Cardiac fibroblast (primary cell): ENCODE measurements at places on chromosomes 6 and 20.

DNA sequence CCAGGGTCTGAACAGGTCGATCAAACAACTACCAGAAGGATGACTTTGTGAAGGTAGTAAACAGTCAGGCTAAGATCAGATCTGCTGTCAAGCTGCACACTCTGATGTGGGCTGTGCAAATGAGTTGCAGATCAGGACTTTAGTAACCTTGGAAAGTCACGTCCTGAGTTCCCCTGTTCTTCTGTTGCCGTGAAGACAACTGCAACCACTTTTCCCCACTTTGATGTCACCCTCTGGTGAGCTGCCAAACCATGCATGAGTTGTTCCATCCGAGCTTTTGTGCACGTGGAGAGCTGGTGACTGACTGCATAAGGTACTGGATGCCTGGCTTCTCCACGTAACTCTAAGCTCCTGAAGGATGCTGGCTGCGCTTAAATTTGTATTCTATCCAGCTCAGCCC lies 111.0 kb downstream of the CD83 start:
- DNase-seq: peak; percentile 62

- DNase-seq: no peak
Measured at GRCh38 chr6:113205553-113205952, 651.6 kb upstream of the MARCKS start.

- no peak for DNase-seq
Measured at GRCh38 chr6:157717340-157717748, 105.7 kb upstream of the SNX9 start.

DNA sequence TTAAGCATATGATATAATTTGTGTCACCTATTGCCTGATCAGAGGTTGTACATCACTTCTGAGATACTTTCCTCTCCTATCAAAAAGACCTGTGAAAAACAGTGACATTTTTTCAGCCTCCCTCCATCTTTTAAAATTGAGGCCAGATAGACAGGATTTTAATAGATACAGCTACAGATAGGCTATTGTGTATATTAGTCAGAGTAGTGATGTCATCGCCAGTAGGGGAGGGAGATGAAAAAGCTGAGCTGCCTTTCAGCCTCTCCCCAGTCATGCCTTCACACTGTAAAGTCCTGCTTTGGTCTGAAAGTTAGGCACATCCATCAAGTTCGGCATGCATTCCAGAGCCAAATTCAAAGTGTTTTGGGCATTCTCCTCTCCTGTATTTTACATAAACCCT lies 7.9 kb upstream of the PABPC1L start:
- DNase-seq: no peak

- peak; percentile 46 for DNase-seq
Measured at GRCh38 chr6:163814494-163815364, 400.2 kb downstream of the QKI start.

DNA sequence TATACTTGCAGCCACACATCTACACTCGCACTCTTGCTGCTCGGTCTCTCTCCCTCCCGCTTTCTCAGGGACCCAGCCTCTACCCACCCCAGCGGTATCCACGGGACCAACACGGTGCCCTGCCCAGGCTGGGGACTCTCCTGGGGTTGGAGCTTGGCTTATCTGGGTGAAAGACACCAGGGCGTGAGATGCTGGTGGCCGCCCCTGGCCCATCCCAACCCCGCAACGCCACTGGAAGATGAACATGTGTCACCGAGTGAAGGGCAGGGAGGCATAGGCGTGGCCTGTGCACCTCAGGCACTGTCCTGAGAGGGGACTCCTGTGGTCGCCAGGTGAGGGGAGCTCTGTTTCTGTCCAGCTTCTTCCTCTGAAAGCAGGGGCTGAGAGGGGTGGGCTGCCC lies 47.4 kb downstream of the NINL start:
- DNase-seq: no peak

- peak; percentile 59 for DNase-seq
Measured at GRCh38 chr6:105179244-105180065, at the start of gene POPDC3. POPDC3 (minus strand) TSS chr6:105180014; CDS start chr6:105161909, 18,105 bp downstream.

GRCh38 chr20:48284837-48285236 lies 499.6 kb upstream of the SULF2 start:
- DNase-seq: peak; percentile 33

- DNase-seq: no peak
Measured at GRCh38 chr6:423799-424345, 32.3 kb downstream of the IRF4 start.

DNA sequence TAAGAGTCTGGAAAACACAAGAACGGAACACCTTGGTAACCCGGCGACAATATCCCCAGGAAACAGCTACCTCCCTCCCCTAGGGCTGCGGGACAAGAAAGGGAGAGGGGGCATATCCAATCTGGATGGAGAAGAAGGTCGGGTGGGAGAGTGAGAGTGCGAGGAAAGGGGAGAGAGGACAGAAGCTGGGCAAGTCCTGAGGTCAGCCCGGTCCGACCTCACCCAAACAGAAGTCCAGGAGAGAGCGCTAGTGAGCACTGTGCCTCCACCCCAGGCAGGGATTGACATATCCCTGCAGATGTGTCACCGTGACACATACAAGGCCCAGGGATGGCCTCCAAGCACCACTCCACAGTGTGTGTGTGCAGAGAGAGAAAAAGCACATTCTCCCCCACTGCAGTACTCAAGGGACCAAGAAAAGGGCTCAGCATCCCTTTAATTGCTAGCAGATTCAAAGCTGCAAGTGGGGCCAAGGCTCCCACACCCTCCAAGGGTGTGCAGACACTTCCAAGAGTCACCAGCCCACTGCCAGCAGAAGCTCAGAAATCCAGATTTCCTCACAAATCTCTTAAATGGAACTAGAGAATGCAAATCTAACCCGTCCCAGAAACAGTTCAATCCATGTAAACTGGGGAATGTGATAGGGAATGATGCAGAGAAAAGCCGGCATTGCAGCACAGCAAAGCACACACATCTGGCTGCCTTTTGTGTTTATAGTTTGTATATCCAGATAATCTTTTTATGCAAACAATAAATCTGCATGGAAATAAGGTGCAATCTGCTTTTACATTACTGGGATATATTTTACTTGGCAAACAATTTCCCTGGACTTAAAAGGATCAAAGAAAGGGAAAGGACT lies 3.1 kb downstream of the PXDC1 start:
- DNase-seq: peak; percentile 89

DNA sequence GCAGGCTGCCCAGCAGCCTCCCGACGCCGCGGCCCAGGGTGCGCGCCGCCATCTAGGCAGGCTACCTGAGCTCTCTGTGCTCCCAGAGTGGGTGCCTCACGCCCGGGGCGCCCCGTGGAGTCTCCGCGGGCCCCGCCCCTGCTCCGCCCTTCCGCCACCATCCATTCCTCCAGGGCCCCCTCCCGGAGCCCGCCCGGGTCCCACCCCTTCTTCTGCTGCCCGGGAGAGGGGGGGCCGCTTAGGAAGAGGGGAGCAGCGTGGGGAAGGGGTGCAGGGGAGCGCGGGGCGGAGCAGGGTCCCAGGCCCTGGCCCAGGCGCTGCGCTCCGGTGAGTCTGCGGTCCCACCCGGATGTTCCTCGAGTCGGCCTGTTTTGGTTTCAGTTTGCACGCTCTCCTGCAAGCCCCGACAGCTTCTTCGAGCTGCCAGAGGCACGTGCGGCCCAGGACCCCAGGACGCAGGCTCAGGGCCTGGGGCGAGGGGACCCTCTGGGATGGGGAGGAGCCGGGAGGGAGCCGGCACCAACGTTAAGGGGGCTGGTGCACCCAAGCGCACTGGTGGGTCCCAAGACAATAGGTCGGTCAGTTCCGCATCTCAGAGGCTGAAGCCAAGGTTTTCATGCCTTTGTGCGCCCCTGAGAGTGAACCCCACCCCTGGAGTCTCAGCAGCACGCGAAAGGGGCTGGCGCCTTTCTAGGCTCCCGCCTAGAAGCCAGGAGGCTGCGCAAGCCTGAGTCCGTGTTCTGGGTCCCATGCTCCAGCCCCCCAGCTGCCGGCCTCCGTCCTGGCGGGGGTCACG lies at the start of gene ACSS1:
TSS of gene ACSS1 (minus strand) at position 89 of the 796 bp plus-strand sequence. CDS start at position 52, 37 bp downstream.
- no peak for DNase-seq

- peak; percentile 79 for DNase-seq
Measured at GRCh38 chr20:1225783-1226654, at the start of gene RAD21L1. RAD21L1 (plus strand) TSS chr20:1226044; CDS start chr20:1228454, 2,410 bp downstream.

DNA sequence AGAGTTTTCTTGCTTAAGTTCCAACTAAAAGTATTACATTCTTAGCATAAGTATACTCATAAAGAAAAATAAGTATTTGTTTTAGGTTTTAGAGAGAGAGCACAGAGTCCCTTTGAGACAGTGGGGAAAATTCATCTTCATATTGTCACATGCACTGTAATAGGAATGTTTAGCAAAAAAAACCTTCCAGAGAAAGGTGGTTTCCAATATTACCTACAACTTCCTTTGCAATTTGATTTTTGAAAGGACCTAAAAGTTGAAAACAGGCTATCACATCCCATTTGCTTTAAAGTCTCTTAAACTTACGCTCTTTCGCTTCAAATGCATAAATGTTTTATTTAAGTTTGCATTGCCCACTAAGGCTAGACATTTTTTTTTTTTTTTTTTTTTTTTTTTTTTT lies 86.4 kb downstream of the OPRM1 start:
- no peak for DNase-seq

GRCh38 chr6:1424306-1424927 lies 35.0 kb downstream of the FOXF2 start:
- peak; percentile 63 for DNase-seq

- DNase-seq: peak; percentile 55
Measured at GRCh38 chr20:36153736-36154699, 522 bp upstream of the EPB41L1 start.

DNA sequence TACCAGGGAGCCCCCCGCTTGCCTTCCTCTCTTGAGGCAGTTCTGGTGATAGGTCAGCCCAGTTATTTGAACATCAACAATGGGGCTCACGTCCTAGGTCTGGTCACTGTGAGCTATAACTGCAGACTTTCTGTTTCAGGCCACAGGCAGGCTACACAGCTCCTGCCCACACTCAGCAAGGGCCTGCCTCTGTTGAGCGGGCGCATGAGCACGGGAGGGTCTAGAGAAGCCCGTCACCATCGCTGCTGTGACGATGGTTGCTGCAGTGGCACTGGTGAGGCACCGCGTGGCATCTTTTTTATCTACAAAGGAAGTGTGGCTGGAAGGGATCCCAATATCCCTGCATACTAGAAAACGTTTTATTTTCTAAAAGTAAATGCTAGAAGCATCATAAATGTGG lies 77.8 kb downstream of the RAMACL start:
- DNase-seq: no peak

GRCh38 chr6:44422531-44422930 lies 35.0 kb downstream of the CDC5L start:
- DNase-seq: no peak

GRCh38 chr6:45012687-45013086 lies 315.4 kb upstream of the RUNX2 start:
- DNase-seq: peak; percentile 15

- DNase-seq: no peak
Measured at GRCh38 chr20:57410398-57410920, 19.3 kb downstream of the RBM38 start.

- DNase-seq: no peak
Measured at GRCh38 chr6:92111386-92111785, 1308.0 kb downstream of the EPHA7 start.

- DNase-seq: no peak
Measured at GRCh38 chr20:5143851-5144250, 17.0 kb downstream of the CDS2 start.

- no peak for DNase-seq
Measured at GRCh38 chr20:61809006-61809770, 256.5 kb downstream of the TAF4 start.

DNA sequence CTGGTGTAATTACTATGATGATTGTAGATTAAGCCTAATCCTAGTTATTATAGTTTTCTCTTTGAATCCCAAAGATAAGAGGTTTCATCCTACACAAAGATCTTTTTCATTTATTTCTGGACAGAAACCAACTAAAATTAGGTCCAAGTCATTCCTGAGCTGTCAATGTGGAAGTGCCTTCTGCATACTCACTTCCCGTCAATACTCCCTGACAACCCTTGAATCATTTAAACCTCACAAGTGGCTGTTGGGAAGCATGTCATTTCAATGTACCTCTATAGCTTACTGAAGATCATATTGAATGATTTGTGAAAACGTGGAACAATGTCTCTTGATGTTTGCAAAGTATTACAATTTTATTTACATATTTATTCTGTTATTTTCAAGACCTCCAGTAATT lies 274.1 kb downstream of the HACE1 start:
- no peak for DNase-seq

- no peak for DNase-seq
Measured at GRCh38 chr6:159830501-159831372, 30.7 kb downstream of the PNLDC1 start.

- DNase-seq: peak; percentile 56
Measured at GRCh38 chr6:121593011-121593641, 157.7 kb downstream of the GJA1 start.

DNA sequence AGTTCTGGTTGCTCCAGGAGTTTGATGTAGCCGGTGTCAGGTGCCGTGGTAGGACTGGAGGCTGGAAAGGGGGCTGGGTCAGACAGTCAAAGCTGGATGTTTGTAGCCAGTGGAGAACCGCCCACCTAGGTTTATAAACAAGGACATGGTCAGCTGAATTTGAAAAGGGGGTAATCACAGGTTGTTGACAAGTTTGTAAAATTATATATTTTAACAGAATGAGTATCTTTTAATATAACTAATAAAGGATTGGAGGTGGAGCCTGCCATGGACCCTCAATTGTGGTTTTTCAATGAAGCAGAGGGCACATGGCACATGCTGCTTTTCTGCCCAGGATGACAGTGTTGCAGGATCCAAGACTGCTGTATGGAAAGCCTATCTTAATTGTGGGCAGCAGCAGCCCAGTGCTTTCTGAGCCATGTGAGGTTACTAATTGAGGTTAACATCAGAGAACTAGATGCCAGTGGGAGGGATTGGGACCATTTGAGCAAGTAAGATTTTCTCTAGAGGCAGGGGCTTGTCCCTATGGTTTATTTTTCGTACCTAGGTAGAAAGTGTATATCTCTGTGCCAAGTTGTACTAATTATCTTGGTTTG lies 9.7 kb downstream of the HECA start:
- no peak for DNase-seq

- peak; percentile 55 for DNase-seq
Measured at GRCh38 chr6:13614126-13614925, 809 bp upstream of the NOL7 start.

DNA sequence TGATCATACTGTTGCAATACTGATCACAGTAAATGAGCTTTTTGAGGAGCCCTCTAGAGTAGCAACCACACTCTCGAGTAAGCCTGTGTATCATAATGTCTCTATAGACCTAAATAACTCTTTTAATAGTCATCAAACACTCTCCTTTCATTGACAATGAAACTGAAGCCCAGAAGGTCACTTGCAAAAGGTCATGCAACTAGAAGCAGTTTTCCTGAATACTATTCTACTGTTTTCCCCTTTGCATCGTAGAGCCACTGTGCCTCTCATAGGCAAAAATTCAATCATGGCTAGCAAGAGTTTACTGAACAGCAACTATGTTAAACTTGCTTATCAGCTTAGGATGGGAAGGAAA lies 105.3 kb downstream of the HIVEP2 start:
- peak; percentile 28 for DNase-seq
